ENCODE measurements at places on chromosomes 1 and 21.

GRCh38 chr1:158068918-158069317 lies 75.5 kb downstream of the KIRREL1 start:
- peak; percentile 29 for DNase-seq

- DNase-seq: no peak
Observed at GRCh38 chr21:36104317-36105300, 30.3 kb upstream of the CBR3 start.

DNA sequence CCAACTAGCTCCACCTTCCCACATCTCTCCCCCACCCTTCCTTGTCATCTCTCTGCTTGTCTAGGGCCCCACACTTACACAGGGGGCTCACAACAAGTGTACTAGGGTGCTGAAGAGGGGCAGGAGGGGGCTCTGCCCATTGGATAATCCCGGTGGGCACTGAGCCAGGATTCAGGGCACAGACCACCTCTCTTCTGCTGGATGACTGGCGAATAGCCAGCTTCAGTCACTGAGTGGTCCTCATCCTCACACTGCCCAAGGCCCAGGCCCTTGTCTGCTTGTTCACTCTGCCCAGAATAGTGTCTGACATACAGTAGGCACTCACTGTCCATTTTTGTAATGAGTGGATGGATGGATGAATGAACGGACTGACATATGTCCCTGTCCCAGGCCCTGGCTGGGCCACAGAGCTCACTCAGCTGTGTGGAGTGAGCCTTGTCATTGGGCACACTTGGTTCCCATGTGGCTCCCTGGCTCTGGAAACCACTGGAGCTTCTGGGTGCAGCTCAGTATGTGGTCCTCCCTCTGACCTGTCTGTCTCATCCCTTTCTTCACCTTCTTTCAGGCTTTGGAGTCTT lies 36.6 kb downstream of the FOXO6 start:
- DNase-seq: no peak

DNA sequence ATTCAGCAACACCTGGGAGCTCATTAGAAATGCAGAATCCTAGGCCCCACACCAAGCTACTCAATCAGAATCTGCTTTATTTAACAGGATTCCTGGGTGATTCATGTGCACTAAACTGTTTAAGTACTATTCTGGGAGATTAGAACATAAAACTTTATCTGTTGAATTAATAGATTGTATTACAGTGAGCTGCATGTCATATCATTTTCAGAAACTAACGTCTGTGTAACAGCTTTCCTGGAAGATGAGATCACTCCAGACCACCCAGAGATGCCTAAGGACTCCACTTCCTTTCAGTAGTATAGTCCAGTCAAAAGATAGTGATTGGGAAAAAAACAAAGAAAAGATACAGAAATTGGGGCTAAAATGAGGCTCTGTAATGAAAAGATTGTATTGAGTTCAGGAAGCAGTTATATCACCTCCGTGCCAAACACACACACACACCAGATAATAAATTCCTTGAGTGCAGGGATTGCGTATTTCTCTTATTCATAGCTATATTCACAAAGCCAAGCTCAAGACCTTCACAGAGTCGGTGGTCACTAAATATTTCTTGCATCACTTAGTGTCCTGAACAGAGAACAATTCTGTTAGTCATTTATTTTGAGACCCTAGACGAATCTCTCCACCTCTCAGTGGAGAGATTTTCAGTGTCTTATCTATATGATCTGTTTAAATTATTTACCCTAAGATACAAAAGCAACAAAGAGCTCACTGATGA lies 178.2 kb downstream of the DSCAM start:
- no peak for DNase-seq

DNA sequence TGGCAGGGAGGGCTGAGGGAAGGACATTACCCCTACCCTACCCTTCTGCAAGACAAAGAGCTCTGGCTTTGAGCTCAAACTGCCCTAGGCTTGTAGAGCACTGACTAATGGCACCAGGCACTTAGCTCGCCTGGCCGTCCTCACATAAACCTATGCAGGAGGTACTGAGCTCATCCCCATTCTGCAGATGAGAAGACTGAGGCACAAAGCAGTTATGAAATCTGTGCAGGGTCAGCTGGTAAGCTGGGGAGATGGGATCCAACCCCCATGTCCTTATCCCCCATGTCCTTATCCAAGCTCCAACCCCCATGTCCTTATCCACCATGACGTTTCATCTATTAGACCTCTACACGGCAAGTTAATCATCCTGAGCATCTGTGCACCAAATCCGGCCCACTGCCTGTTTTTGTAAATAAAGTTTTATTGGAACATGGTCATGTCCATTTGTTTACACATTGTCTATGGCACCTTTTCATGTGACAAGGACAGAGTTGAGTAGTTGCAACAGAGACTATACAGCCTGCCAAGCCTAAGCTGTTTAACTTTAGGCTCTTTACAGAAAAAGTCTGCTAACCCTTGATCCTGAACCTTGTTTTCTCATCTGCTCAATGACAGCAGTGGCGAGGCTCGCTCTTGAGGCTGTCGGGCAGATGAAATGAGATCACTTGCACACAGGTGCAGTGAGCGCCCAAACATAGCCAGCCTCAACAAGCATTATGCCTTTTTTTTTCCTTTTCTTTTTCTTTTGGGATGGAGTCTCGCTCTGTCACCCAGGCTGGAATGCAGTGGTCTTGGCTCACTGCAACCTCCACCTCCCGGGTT lies 86.8 kb downstream of the FBXO2 start:
- no peak for DNase-seq

- no peak for DNase-seq
Observed at GRCh38 chr1:113215015-113215414, 142.0 kb downstream of the LRIG2 start.
